AG04450 (cell line): ENCODE measurements at places on chromosomes 6 and 20.

- no peak for DNase-seq
Measured at GRCh38 chr6:31470801-31471200, 27.1 kb upstream of the MICB start.

GRCh38 chr20:8720089-8720488, 348.8 kb upstream of the PLCB4 start:
- no peak for DNase-seq

- DNase-seq, result no peak
Measured at GRCh38 chr20:33832103-33832804, 21.1 kb downstream of the CHMP4B start.

DNA sequence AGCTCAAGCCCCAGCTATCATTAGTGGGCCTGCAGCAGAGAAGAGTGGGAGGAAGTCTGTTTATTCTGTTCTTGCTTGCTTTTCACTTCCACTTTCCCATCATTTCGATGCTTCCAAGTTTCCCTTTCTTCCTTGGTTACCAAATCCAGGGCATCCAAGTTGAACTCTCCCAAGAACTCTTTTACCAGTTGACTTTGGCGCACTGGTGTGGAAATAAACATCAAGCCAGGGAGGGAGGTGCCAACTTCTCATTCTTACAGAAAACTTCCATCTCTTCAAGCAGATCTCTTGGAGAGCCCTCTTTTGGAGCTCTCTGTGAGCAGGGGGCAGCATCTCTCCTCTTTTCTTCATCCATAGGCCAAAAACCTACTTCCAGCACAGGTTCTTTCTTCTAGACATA, 85.7 kb upstream of the RGS17 start:
- DNase-seq, result no peak

DNA sequence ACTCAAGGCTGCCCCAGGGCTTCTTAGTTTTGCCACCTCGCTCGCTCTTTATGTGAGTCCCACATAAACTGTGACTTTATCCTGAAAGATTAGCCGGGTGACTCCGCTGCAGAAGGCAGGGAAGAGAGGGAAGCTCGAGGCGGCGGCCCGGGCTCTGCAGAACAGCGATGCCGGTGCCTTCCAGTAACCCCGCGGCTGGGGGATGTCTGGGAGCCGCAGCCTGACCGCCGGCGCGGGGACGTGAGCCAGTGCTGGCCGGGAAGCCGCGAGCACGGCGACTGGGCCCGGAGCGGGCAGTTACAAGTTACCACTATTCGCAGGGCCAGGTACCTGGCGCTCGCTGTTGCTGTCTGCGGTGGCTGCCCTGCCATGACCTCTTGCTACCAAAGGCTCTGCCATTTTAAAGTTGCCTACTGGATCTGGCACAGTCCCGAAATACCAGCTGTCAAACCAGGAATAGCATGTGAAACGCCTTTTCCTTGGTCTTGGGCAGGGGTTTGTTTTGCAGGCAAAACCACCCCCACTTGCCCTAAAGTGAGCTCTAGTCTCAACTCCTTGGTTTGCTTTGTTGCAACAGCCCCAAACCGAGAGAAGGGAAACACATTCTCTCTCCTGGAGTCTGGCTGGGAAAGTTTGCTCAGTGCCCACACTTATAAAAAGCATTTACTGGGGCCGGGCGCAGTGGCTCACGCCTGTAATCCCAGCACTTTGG, 124.0 kb upstream of the SLC2A12 start:
- no peak for DNase-seq

- DNase-seq, result no peak
Measured at GRCh38 chr6:157967486-157967885, 14.2 kb upstream of the SYNJ2 start.
